ENCODE measurements at places on chromosomes 16 and 17.

DNA sequence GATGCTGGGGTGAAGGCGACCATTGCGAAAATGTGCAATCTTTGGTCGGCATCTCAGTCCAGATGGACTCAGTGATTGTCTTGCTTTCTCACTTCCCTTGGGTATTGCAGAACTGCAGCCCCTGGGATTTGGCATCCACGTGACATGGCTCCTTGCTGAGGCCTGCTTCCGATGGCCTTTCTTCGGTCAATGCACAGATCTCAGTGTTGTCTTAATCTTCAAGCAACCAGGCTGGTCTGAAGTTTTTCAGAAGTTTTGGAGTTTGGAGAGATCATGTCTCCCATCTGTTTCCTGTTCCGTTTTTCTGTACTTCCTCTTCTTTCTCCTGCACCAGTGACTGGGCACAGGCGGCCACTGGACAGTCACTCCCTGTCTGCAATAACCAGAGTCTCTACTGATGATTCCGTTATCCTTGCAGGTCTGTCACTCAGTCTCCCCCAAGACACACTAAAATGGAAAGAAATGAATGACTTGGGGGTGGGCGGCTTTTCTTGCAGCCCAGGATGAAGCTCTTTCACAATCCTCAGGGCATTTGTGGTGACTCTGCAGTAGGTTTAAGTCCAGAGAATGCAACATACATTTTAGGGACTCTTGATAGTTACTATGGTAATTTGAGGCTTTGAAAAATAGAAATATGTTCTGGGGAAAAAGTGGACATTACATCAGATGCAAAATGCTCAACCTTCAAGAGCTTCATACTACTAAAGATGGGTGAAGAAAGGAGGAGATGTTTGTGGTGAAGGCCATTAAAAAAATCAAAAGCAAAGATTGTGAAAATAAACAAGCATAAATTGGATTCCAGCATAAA, 106.3 kb upstream of the ZFHX3 start:
- no peak for DNase-seq

DNA sequence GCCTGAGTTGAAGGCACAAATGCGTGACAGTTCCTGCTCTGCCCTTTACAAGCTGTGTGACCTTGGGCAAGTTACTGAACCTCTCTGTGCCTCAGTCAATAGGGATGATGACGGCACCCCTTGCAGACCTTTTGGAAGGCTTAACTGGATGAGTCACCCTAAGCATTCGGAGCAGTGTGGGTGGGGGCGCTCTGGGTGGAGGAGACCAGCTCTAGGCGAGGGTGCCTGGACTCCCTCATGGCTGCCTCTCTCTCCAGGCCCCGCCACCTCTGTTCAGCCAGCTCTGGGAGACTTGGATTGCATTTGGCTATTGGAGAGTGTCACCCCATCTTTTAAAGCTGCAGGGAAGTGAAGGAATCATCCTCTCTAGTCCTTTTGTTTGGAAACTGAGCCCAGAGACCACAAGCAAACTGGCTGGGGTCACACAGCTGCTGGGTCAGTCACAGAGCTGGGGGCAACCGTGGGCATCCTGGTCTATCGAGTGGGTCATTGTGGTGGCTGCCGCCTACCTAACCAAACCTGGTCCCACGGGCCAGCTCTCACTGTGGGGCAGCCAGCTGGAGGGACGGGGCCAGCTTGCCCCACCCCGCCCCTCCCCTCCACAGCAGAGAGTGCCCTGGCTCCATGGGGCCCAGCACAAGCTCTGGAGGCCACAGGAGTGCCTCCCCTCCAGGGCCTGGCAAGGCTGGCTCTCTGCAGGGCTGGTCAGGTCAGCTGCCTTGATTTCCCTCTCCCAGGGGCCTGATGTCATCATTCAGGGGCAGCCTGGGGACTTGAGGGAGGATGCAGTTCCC, 20.2 kb upstream of the GSE1 start:
- no peak for DNase-seq

GRCh38 chr16:11066261-11066870, 122.0 kb downstream of the CLEC16A start:
- DNase-seq, result no peak

GRCh38 chr17:46916211-46916610, 6.7 kb upstream of the GOSR2 start:
- DNase-seq, result no peak

DNA sequence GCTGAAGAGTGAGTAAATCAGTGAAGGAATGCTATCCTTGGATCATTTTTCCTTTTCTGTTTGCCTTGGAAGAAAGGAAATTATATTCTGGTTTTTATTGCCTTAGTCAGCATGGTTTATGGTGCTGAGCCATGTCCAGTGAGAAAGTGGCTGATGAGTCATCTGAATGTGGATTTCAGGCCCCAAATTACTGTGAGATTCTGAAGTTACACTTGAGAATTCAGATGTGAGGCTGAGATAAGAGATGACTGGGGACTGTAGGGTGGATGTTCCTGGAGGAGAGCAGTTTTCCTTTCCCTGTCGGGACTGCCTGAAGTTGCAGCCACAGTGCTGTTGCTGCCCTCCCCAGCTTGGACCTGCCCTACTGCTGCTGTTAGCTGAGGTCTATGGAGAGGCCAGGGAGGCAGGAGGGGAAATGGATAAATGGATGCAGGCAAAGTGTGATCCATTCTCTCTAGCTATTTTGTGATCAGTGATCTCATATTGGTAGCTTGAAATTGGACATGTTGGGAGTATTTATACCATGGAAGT, 4.2 kb upstream of the MAP3K14 start:
- DNase-seq, result no peak

GRCh38 chr16:22088642-22089041, 3.7 kb upstream of the VWA3A start:
- no peak for DNase-seq

GRCh38 chr16:50326835-50327465, 41.8 kb downstream of the BRD7 start:
- peak; percentile 25 for DNase-seq

DNA sequence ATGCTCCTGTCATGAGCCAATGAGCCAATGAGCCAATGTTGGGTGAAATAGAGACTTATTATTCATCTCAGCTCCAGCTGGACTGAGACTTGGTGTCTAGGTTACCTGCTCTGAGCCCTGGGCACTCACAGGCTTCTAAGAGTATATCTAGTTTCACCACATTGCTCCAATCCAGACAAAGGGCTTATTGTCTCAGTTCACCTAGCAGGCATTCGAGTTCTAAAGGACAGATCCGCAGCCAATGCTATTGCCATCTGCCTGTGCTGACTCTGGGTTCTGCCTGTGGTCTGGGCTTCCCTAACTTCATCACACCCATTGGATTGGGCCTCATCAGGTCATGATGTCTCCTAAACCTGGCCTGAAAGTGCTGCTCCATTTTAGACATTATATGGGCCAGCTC, 66.1 kb upstream of the HS3ST4 start:
- DNase-seq, result no peak

GRCh38 chr16:55832425-55832772, 497 bp downstream of the CES1 start:
- DNase-seq, result no peak

DNA sequence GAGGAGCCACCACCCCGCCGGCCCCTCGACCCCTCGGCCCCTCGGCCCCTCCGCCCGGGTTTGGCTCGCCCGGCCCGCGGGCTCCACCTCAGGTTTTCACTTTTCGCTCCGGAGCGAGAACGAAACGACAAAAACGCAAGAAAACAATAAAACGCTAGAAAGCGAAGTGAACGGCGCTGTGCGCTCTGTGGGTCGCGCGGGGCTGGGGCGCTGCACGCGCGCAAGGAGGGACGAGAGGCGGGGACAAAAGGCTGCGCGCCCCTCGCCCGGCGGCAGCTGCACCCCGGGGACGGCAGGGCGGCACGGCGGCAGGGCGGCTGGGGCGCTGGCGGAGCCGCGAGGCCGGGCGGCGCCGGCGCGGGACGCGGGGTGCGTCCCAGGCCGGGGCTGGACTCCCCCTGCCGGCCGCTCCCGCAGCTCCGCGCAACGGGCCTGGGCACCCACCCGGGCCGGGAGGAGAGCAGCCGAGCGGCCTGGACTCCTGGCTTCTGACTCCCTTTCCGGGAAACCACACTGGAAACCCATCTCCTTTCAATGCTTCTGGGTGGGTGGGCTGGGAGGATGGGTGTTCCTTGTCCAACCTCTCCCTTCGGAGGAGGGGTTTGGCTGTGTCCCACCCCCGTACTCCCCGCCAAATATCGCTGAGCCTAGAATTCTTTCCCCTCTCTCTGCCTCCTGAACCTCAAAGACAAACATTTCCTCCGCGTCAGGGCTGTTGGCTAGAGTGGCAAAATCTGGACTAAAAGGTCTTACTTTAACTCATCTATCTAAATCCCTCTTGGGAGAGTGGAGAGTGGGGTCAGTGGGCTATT, 9.9 kb downstream of the TBX2 start:
- no peak for DNase-seq

- DNase-seq, result no peak
These were observed 129.1 kb downstream of the MYO1D start for GRCh38 chr17:32747856-32748255.

- no peak for DNase-seq
These were observed 150.9 kb downstream of the MAP2K6 start for GRCh38 chr17:69565447-69565846.

- no peak for DNase-seq
These were observed 10.1 kb upstream of the RASD1 start for GRCh38 chr17:17506181-17506741.

GRCh38 chr16:77057161-77057774, 133.7 kb upstream of the MON1B start:
- no peak for DNase-seq

GRCh38 chr16:81384006-81384405, 60.6 kb upstream of the CMIP start:
- DNase-seq, result peak; percentile 27

DNA sequence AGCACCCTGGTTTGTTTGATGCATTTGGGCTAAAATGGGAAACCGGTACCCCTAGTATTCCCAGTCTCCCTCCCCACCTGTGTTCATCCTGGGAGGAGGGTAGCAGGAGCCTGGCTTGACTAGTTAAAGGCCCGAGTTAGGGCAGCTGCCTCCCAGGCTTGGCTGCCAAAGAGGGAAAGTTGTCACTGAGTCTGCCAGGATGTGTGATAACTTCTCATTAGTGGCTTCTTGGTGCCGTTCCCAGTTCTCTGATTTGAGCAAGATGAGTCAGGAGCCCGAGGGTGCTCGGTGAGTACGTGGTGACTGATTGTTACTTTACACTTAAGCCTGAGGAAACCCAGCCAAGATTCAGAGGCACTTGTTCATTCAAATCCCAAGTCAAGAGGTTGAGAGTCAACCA, 2.5 kb downstream of the KRT32 start:
- DNase-seq, result no peak

DNA sequence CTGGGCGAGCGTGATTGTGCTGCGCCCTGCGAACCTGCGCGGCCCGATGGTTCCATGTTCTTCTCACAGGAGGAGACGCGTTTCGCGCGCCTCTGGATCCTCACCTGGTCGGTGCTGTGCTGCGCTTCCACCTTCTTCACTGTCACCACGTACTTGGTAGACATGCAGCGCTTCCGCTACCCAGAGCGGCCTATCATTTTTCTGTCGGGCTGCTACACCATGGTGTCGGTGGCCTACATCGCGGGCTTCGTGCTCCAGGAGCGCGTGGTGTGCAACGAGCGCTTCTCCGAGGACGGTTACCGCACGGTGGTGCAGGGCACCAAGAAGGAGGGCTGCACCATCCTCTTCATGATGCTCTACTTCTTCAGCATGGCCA, 1.0 kb downstream of the FZD2 start:
- no peak for DNase-seq

DNA sequence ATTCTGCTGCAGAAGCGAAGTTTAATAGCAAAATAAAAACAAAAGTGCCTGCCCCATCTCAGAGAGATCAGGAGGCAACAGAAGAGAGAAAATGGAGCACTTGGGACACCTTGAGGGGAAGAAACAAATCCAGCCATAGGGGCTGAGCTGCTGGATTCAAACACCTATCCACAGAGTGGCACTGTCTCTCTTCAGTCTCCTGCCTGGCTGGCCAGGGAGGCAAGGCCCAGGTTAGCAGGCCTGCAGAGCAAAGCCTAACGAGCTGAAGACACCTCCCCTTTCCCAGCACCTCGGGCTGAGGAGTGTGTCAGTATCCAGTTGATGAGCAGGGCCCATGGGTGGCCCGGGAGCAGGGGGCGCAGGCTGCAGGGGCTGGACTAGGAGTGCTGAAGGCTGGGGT, 8.8 kb upstream of the KRT31 start:
- no peak for DNase-seq

DNA sequence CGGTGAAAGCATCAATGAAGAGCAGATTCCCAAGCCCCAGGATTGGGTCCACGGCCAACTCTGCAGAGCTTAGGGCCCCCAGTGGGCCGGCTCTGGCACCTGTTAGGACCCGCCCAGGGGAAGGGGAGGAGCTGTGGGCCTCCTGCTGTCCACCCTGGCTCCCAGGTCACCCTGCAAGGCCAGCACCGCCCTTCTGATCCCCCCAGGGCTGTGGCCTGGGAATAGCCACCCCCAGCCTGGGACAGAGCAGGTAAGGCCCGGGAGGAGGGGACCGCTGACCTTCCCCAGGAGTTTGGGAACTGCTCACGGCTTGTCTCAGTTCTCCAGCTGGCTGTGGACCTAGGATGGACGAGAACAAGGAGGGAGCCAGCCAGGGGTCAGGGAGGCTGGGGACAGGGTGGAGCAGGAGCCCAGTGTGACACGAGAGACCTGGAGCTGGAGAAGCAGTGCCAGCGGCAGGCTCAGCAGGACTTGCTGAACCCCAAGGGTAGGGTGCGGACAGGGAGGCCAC, 39.3 kb upstream of the SLC38A10 start:
- no peak for DNase-seq

DNA sequence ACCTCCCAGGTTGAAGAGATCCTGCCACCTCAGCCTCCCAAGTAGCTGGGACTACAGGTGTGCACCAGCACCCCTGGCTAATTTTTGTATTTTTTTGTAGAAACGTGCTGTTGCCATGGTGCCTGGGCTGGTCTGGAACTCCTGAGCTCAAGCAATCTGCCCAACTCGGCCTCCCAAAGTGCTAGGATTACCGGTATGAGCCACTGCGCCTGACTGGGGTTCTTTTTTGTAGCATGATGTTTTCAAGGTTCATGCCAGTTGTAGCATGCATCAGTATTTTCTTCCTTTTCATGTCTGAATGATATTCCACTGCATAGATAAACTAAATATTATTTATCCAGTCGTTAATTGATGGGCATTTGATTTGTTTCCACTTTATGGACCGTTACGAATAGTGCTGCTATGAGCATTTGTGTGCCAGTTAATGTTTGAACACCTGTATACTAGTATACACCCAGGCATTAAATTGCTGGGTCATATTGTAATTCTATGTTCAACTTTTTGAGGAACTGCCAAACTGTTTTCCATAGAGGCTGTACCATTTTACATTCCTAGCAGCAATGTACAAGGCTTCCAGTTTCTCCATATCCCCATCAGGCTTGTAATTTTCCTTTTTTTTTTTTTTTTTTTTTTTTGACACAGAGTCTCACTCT, 24.8 kb upstream of the CEP20 start:
- DNase-seq, result no peak

Measured in NT2/D1 (cell line).